NCI-H1092 (cell line): ENCODE measurements at places on chromosomes 11 and 22.

- DNase-seq: no peak
Measured at GRCh38 chr22:38132136-38132535, 21.7 kb upstream of the BAIAP2L2 start.

GRCh38 chr11:70628855-70629844 lies 230.8 kb downstream of the CTTN start:
- no peak for DNase-seq

DNA sequence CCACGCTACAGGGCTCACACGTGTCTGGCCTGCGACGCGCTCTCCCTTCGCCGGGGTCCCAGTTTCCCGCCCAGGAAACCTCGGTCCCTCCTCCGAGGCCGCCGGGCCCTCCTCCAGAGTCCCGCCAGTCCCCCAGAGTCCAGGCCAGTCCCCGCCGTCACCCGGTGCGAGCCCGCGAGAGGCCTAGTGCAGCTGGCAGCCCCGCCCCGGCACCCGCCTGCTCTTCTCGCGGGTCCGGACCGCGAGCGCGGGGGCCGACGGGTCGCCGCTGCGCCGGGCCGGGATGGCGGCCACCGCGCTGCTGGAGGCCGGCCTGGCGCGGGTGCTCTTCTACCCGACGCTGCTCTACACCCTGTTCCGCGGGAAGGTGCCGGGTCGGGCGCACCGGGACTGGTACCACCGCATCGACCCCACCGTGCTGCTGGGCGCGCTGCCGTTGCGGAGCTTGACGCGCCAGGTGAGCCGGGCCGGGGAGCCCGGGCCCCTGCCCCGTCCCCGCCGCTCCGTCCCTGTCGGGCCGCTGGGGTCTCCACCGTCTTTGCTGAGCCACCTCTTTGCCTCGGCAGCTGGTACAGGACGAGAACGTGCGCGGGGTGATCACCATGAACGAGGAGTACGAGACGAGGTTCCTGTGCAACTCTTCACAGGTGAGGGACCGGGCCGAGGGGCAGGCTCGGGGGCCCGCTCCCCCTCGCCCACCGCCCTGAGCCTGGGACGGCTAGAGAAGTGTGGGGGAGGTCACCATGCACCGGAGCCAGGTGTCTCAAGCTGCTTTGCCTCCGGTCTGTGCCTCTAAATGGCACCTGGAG lies at the start of gene PTPMT1:
PTPMT1 (plus strand) TSS at position 260 of the 809 bp plus-strand sequence; CDS start at position 284, 24 bp downstream.
- DNase-seq: peak; percentile 41

- no peak for DNase-seq
Measured at GRCh38 chr11:129701706-129702105, 113.9 kb upstream of the TMEM45B start.

DNA sequence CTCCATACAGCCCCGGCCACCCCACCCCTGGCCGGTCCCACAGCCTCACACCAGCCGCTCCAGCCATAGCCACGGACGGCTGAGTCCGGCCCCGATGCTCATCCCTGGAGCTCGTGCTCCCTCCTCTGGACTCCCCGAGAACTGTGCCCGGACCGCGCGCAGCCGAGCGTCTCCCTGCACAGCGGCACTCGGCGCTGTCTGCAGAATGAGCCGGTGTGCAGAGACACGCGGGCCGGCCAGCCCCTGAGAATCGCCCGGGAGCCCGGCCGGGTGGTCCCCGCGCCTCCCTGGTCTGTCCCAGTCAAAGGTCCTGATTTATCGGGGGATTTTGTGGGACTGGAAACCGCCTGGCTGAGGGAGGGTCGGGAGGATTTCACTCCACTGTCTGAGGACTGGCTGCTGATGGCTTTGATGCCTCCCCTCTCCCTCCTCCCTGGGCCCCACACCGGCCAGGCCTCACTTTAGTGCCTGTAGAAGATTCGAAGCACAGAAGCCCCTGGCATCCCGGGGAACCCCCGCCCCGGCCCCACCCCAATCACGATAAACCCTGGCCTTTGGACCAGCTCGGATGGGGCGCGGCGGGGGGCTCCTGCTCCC lies 102.7 kb downstream of the BRD1 start:
- peak; percentile 13 for DNase-seq

DNA sequence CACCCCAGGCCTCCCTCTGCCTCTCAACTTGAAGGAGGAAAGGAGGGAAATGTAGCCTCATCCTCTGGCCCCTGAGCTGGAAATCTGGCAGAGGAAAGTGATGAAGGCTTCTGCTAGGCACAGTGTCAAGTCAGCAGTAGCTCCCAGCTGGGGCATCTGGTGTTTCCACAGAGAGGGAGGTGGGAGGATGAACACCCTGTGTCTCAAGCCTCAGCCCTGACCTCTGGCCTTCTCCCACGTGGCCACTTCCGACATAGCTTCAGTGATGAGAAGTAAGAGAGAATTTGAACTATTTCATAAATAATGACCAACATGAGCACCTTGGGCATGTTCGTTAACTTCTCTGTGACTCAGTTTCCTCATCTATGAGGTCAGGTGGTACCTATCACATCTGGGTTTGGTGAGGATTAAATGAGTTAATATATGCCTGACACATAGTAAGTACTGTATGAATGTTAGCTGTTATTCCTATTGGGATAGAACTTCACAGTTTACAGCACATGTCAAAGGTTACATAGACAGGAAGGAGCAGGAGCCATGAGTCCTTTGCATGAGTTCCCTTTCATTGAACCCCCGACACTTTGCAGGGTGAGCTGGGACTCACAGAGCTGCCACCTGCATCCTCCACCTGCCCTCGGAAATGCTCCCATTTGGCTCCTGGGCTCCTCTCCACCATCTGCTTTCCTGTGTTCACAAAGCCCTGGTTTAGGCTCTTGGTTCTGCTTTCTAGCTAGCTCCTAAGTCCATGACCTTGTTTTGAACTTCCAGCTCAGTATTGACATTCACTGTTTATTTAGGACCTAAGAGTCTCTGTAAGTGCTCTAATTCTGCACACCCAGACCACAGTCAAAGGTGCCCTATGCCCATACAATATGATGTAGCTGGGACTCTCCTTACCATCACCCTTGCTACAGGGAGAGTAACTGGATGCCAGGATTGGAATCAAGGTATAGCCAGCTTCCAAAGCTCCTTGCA lies 61.7 kb downstream of the CSNK2A3 start:
- DNase-seq: peak; percentile 83

DNA sequence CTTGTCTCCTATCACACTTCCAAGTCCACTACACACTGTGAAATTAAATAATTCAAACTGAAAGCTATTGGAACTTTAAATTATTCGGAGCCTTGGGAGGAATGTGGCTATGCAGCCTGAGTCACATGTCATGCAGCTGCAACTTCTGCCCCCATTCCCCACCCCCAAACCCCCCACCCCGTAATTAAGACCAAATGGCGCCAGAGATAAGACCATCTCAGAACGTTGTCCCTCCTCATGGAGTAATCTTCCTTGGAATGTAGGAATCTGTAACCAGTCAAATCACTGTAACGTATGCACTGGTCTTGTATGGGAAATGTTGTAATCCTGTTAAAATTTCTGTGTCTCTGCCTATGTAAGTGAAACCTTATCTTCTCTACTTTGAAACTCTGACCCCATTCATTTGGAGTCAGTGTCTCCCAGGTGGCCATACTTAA lies 37.0 kb downstream of the GAB2 start:
- DNase-seq: no peak

DNA sequence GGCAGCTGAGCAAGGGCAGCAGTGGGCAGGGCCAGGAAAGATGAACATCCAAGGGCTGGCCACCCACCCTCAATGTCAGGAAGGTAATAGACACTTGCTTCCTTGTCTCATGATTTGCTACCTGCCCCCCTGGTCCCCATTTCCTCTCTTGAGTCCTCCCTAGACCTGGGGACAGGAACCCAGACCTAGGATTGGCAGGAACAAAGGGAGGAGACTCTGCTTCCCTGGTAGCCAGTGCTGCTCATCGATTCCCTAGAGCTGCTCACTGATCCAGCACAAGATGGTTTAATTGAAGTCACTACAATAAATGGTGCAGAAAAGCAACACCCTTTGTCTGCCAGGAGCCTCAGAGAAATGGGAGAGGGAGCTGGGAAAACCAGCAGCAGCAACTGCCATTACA lies 67.8 kb upstream of the CHST1 start:
- no peak for DNase-seq

GRCh38 chr11:1640076-1640946 lies 10.7 kb downstream of the KRTAP5-5 start:
- DNase-seq: peak; percentile 68

- DNase-seq: no peak
Measured at GRCh38 chr11:2549080-2549479, 104.3 kb downstream of the KCNQ1 start.

DNA sequence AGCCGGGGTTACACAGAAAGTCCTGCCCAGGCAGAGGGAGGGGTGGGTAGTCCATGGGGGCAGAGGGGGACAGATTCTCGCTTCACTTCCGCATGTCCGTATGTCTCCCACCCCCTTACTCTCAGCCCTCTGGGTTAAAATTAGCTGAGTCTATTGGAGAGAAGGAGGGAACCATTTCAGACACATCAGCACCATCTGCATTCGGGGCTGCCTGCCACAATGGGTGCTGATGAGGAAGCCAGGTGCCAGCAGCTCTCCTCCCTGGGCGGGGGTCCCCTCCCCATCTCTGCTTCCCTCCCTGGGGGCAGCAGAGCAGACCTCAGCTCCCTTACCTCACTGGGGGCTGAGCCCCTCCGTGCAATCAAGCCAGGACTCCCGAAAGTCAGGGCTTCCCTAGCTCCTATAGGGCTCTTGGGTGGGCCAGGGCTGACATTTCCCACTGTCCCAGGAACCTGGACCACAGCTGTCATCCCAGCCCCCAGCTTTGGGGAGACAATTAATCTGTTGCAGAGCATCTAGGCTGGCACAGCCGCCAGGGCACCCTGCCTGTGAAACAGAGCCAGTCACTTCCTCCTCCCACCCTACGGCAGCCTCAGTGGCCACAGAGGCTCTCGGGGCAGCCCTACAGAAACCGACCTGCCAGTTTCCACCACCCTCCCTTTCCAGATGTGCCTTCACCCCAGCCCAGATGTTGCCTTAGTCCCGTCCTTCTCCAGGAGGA lies 67.3 kb downstream of the PDE2A start:
- no peak for DNase-seq

- no peak for DNase-seq
Measured at GRCh38 chr11:3891751-3892150, 36.3 kb downstream of the STIM1 start.

DNA sequence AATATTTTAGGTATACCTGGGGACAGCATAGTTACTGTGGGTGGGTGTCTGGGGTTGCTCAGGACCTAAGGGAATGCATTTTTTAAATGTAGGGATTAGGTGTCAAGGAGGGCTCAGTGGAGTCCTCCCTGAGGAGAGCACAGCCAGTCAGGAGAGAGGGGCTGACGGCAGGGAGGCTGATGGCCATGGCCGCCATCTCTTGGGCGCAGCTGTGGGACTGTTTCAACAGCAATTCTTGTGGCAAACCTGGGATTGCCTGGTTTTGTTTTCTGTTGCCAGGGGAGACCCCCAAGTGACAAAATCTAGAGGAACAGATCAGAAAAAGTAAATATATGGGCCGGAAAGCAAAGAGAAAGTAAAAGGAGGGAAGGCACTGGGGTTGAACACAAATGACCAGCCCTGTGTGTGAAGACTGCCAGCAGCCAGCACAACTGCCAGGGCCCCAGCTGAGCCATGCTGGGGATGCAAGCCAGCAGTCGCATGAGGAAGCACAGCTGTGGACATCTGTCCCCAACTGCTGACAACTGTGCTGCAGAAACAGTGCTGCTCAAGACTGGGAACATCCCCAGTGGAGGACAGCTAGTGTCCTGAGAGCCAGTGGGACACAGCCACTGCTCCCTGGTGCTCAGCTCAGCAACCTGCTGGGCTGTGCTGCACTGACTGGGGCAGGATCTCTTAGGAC lies 10.5 kb downstream of the MIF start:
- DNase-seq: no peak
